Stomach (tissue), 19 donors: ENCODE measurements at places on chromosomes 11 and 22.

GRCh38 chr22:22386602-22387385 is 121.7 kb downstream of the ZNF280B start:
- peak; percentile 45 for DNase-seq

- DNase-seq: no peak
Measured at GRCh38 chr11:1558775-1559110, 13.3 kb downstream of the DUSP8 start.

DNA sequence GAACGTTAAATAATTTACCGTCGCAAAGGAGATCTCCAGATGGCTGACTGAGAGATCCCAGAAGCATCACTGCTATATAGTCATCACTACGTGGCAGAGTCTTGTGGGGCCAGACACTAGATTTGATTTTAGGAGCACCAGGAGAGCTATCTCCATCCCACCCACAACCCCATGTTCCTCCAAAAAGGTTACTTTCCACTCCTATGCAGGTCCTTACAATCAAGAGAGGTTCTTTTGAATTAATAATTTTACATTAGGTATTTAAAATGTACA is 19.4 kb downstream of the GUCY1A2 start:
- no peak for DNase-seq

GRCh38 chr11:103699216-103699615 is 337.2 kb upstream of the DDI1 start:
- peak; percentile 5 for DNase-seq

- DNase-seq: peak; percentile 66
Measured at GRCh38 chr22:44623771-44624510, 78.1 kb upstream of the PRR5 start.

DNA sequence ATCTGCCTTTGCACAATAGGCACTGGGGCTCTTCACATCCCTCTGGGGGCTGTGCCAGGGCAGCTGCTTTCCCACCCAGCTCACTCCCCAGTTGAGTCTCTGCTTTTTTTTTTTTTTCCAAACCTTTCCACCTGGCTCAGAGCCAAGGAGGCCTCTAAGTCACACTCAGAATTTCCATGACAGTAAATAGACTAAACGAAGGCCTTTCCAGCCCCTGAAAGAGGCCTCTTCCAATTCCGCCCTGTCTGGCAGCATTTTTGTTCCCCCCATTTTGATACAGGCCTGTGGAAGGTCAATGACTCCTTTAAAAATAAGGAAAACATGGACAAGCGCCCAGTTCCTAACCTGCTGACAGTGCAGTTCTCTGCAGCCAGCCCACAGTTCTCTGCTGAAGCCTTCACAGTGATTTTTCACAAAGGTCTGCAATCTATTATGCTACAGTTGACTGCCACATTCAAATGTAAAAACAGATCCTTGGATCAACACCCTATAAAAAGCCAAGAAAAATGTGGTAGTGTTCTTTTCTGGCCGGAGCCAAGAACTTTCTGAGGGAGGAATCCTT is 107.5 kb upstream of the SESN3 start:
- DNase-seq: peak; percentile 94

DNA sequence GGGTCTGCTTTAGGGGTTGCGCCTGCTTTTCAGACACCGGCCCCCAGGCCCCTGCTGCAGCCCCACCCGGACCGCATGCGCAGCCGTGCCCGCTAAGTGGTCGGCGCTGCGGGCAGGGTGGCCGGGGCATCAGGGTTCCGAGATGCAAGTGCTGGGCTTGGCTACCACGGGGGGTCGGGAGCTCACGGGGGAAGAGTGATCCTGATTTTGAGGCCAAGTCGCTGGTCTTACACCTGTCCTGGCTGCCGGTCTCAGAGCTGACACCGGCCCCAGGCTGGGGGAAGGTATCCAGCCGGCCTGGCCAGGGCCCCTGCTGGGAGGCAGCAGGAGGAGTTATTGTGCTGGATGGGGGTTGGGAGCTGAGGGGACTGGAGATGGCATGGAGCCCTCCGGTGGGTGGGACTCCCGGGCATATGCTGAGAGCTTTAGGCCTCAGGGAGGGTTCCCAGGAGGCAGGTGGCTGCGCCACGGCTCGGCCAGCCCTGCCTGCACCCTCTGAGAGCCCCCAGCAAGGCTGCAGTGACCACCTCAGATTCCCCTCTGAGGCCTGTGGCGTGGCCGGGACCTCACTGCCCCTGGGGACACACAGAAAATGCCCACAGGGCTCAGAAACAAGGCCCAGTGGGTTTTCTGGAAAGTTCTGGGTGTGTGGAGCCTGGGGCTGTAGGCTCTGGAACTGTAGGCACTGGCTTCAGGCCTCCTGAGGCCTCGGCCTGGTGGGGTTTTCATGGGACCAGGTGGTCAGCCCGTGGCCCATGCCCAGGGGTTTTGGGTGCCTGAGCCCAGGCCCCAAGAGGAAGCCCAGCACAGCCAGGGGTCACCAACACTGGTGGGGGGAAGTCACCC is 4.4 kb upstream of the MUC5AC start:
- no peak for DNase-seq

DNA sequence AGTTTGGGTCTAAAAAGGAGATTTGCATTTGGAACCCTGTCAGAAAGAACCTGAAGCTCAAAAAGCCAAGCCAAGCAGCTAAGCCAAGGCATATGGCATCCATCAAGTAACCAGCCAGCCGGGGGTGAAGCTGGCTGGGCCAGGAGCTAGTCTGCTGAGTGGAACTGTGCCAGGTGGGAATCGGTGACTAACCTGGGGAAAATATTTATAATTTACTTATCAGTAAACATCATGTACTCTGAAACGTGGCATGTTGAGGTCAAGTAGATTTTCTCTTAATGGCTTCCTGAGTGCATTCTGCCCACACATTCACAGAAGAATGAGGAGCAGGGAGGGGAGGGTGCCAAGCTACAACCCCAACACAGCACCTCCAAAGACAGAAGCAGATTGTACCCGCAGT is 70.5 kb upstream of the SESN3 start:
- DNase-seq: peak; percentile 30

DNA sequence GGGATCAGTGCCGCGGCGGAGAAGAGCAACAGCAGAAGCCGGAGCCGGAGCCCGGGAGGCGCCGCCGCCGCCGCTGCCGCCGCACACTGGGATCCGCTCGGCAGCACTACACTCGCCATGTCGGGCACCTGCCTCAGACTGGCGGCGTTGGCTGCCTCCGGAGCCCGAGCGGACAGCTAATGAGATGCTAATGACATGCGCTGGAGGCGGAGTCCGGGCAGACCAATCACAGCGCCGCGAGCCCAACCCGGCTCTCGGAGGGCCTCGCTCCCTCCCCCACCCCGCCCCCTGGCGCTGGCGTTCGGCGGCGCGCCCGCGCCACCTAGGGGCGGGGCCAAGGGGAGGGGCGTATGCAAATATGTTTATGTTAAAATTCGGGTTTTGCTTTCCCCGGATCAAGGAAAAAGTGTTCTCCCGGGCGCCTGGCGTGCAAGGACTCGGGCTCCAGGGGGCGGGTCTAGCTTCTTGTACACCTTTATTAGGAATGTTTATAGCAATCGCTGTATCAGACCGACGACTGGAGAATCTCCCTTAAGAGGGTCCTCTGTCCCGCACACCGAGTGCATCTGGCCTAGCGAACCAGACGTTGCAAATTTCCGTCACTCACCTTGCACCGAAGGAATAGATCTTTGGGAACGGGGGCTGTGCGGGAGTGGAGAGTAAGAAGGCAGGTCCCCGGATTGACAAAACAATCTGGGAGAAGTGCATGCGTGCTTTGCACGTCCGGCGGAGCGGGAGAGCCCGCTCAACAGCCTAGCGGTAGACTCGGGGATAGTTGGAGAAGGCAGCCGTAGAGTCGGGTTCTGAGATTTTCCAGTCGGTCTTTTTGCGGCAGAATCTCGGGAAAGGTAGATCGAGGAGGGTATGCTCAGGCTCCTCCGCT is at the start of gene CADM1:
CADM1 (minus strand) TSS at position 140 of the 883 bp plus-strand sequence.
- DNase-seq: peak; percentile 96

DNA sequence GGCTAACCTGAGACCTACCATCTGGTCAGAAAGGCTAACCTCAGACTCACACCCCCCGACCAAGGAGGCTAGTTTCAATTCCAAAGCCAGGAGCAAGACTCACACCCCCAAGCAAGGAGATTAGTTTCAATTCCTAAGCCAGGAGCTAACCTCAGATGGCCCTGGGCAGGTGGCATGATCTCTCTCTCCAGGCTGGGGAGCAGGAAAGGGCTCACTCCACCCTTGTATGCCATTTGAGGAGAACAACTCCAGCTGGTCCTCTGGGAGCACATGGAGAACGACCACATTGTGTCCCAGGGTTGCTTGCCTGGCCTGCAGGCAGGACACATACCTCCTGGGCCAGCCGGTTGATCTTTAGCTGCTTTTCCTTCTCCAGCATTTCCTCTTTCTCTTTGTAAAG is 32.6 kb downstream of the USH1C start:
- DNase-seq: no peak

GRCh38 chr22:46684706-46685105 is 53.3 kb downstream of the CERK start:
- DNase-seq: peak; percentile 32

DNA sequence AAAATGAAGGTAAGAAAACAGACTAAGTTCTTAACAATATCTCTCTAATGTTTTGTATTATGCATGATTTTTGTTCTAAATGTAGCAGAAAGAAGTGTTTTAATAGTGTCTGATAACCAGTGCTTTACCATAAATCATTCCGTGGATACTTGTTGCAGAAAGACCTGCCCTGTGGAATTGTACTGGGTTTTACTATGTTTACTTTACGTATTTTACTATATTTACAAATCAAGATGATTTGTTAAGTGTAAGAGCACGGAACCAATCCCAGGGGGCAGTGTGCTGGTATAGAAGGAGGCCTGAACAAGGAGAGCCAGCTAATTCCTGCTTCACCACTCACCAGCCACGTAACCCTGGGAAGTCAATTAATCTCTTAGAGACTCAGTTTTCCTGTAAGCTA is 1.4 kb downstream of the HTR3B start:
- peak; percentile 81 for DNase-seq

DNA sequence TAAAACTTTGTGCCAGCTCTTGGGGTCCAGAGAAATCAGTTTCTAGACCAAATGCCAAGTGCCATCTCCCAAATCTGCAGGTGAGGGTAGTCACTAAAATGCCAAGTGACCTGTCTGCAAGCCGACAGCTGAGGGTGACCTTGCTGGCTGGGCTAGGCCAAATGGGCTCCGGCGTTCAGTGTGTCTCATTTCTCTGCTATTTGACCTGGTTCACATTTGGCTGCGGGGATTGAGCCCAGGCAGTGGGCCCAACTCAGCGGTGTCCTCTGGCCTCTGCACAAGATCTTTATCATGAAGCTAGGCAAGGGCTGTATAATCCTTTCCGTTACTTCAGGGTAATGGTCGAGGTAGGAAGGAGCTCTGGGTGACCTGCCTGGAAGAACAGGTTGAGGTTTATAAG is 87.5 kb downstream of the SNX19 start:
- DNase-seq: no peak

DNA sequence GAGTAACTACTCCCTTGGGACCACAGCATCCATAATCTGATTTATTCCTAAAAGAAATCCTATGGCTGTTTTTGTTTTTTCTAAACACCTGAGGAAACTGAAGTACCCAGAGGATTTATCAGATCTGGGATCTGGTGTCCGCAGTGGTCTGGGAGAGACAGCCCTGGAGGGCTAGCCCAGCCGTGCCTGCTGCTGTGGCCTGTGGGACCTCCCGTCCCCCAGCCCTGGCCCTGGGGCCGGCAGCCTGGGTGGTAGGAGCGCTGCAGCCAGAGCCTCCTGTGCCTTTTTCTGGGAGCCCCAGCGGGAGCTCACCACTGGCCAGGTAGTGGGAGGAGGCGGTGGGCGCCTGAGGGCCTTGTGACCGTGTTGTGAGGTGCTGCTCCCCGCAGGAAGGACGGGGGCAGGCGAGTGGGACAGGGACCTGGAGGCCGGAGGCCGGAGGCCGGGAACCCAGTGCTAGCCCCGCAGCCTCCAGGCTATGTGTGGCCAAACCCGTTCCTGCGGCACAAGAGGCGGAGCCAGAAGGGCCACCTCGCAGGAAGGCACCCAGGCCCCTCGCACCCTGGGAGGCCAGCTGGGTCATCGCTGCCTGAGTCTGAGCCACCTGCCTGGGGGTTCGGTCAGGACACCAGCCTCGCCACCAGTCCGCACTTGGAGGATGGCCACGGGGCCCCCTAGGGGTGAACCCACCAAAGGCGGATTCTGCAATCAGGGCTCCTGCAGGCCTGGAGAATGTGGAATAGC is 18.2 kb upstream of the C11orf96 start:
- DNase-seq: no peak

- DNase-seq: no peak
Measured at GRCh38 chr11:10400856-10401255, 54.2 kb upstream of the AMPD3 start.

GRCh38 chr11:10770626-10771254 is 19.7 kb downstream of the CTR9 start:
- peak; percentile 78 for DNase-seq

- DNase-seq: no peak
Measured at GRCh38 chr11:68677432-68677831, 6.9 kb upstream of the GAL start.

- no peak for DNase-seq
Measured at GRCh38 chr22:30273711-30274436, 7.2 kb upstream of the OSM start.

DNA sequence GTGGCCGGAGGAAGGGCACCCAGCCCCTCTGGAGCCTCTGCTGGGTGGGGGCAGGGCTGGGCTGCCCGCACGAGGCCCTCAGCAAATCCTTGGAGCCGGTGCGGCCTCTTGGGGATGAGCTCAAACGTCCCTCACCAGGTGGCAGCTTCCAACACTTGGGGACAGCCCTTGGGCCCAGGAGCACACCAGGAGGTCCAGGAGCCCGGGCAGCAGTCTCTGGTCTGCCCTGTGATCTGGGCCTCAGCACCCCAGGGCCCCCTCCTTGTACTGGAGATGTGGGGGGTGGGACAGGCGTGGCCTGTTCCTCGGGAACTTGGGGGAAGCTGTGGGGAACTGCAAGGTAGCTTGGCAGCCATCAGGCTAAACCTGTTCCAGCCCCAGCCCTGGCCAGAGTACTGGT is 40.0 kb downstream of the MOB2 start:
- no peak for DNase-seq

GRCh38 chr22:37451218-37451617 is 23.9 kb upstream of the ELFN2 start:
- no peak for DNase-seq

DNA sequence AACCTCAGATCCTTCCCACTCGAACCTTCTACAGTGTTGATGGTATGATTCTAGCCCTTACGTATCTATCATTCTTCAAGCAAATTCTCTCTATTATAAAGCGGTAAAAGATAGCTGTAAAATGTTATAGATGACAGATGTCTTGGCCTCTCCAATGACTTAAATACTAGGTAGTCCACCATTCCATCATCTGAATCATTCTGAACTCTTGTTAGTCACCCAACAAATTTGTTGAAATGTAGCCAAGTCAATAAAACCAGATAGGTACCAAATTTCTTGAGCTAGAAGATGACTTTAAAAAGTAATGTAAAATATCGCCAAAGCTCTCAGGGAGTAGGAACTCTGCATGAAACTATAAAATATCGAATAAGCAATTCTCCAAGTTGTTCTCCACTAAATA is 32.6 kb upstream of the PICALM start:
- no peak for DNase-seq

- no peak for DNase-seq
Measured at GRCh38 chr11:44852159-44852747, 98.4 kb downstream of the TP53I11 start.
